ENCODE measurements at places on chromosomes 5 and 9.

DNA sequence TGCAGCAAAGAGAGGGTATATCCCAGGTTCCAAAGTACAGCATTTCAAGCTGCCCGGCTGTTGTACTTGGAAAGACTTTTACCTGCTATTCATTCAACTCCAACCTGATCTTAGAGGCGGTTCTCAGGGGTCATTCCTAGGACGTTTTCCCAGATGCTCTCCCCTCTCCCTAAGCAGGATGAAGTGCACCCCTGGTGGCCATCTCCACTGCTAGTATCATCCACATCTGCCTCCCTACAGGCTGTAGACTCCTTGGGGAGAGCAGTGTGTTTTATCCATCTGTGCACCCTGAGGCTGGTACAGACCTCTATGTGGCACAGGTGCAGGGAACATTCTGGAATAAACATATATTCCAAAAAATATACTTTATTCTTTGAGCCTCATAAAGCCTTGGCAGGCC, 56.8 kb downstream of the PTPN3 start:
- no peak for DNase-seq

- DNase-seq, result no peak
These were observed 12.8 kb upstream of the CAMK4 start for GRCh38 chr5:111211341-111211740.

GRCh38 chr9:124500796-124501611, 6.2 kb downstream of the NR5A1 start:
- no peak for DNase-seq

DNA sequence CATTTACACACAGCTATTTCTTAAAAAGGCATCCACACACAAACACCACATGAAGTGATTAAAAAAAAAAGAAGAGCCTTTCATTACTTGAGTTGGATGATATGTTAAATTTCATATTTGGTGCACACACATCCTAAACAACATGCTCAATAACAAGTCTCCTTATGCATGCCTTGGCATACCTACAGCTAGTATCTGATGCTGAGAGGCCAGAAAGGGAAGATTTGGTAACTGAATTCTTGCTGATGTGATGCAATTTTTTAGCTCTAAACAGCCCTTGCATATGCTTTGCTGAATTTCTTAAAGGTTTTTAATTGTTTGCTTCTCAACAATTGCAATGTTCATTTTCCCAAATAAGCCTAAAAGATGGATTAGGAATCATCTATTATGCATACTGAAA, 338.8 kb downstream of the ARL15 start:
- no peak for DNase-seq

Measured in amygdala (tissue), 56 donors.